ENCODE measurements at places on chromosomes 6 and 20.

GRCh38 chr6:109961611-109962041 is 16.5 kb upstream of the GPR6 start:
- DNase-seq, result no peak

DNA sequence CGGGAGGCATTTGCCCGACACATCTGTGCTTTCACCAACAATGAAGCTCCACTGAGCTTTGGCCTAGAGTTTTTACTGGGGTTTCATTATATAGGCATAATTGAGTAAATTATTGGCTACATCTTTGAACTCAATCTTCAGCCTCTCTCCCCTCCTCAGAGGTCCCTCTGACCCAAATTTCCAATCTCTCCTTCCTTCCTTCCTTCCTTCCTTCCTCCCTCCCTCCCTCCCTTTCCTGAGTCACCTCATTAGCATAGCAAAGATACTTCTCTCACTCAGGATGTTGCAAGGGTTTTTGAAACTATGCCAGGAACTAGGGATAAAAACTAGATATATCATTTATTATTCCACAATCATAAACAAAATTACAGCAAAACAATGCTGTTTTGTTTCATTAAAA is 238.2 kb upstream of the PRND start:
- peak; percentile 16 for DNase-seq

DNA sequence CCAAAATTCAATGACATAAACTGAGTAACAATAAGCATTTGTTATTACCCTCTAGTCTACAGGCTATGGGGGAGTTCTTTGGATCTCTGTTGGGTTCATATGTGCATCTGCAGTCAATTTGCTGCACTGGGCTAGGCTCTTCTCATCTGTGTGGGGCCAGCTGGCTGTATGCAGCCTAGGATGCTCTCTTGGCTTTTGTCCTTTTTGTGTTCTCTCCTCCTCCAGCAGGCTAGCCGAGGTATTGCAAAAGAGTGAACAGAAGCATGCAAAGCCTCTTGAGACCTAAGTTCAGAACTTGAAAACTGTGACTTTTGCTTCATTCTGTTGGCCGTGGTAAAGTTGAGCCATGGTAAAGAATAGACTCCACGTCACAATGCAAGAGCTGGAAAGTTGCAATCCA is 62.8 kb upstream of the FOXO3 start:
- peak; percentile 4 for DNase-seq

- DNase-seq, result no peak
Measured at GRCh38 chr6:36858407-36858981, 16.1 kb downstream of the PPIL1 start.

- no peak for DNase-seq
Measured at GRCh38 chr6:4489538-4489937, 286.7 kb upstream of the CDYL start.

DNA sequence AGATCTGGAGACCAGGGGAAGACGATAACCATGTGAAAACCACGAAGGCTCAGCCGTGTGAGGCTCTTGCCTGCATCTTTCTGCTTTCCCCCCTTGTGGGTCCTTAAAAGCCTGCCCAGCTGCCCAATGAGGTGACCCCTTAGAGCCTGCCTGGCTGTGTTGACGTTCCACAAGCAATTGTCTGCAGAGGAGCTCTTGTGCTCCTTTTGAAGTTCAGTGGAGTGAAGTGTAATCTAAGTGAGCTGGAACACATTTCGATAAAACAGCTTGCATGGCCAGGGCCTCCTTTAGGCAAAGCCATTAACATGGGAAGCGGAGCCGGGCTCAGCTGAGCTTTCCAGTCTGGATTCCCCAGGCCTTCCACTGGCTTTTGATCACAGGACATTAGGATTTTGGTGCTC is 27.3 kb upstream of the TCP11 start:
- no peak for DNase-seq

GRCh38 chr6:137967689-137968454 is 100.8 kb downstream of the TNFAIP3 start:
- peak; percentile 79 for DNase-seq

DNA sequence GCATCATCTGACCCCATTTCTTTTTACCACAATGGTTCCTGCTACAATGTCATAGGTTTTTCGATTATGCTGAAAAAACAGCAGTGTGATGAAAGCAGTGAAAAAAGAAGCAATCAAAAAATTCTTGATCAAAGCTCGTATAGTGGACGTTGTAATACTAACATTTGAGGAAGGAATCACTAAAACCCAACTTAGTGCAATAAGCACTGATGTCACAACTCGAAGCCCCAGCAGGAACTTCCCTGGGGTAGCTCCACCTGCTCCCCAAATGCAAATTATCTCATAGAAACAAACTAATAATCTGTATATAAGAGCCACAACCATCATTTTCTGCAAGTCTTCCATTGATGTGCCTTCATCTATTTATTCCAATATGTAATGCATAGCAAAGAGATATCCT is 285.6 kb upstream of the SGK1 start:
- peak; percentile 13 for DNase-seq

- no peak for DNase-seq
Measured at GRCh38 chr20:43959079-43959919, 44.6 kb downstream of the TOX2 start.

GRCh38 chr6:32210191-32210601 is 13.7 kb downstream of the NOTCH4 start:
- DNase-seq, result no peak

- no peak for DNase-seq
Measured at GRCh38 chr6:147157930-147158329, 46.3 kb upstream of the STXBP5 start.

DNA sequence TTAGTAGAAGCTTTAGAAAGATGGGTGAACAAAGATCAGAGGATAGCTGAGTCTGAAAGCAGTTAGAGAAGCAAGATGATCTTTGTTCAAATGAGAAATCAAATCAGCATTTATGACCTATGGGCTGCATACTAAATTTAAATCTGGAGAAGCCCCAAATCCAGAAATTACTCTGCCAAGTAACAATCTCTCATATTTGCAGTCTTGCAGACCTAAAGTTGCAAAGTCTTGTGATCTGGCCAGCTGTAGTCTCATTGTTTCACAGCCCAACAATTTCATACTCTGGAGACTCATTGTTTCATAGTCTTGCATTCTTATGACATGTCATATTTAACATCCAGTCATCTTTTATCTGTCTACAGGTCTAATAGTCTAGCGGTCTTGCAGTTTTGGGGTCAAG is 364.9 kb upstream of the RSPO3 start:
- DNase-seq, result no peak

GRCh38 chr6:156848533-156848932 is 71.4 kb downstream of the ARID1B start:
- DNase-seq, result no peak

- peak; percentile 57 for DNase-seq
Measured at GRCh38 chr20:53869466-53870258, 200.7 kb downstream of the BCAS1 start.

DNA sequence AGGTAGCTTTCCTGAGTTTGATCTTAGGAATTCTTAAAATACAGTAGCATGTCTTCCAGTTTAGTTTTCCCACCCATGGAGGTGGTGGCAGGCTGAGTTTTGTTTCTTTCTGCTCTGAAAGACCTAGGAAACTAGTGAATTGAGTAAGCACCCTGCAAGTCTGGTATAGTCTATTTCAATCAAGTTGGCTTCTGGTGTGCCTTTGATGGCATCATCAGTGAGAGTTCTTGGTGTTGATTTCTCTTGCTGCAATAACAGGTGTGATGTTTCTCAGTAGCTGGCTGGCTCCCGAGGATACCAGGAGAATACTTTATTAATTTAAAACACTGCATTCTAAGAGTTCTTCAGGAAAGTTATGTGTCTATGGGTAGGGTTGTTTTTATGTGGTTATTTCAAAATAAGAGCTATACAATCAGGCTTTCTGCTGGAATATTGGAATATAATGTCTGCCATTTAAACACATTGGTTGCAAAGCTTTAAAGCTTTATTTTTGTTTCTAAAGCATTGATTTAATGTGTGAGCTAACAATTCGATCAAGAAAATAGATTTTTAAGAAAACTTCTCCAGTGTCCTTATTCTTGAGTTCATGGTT is 19.0 kb downstream of the VAPB start:
- DNase-seq, result peak; percentile 20

- no peak for DNase-seq
Measured at GRCh38 chr6:25934735-25935313, 4.3 kb upstream of the SLC17A2 start.

DNA sequence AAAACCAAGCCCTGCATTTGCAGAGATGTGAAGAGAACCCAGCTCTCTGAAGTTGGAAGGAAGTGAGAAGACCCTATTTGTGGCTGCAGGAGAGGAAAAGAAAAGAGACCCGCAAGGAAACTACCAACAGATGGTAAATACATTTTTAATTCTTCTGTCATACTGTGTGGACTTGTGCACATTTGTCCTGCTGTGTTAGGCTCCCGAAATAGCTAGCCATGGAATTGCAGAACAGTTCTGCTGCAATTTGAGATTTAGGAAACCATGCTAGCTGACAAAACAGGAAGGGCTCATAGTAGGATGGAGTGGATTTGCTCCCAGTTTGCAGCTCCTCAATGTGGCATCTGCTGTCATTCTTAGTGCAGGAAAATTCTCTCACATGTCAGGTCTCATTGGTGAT is 12.1 kb upstream of the ATXN1 start:
- DNase-seq, result no peak

DNA sequence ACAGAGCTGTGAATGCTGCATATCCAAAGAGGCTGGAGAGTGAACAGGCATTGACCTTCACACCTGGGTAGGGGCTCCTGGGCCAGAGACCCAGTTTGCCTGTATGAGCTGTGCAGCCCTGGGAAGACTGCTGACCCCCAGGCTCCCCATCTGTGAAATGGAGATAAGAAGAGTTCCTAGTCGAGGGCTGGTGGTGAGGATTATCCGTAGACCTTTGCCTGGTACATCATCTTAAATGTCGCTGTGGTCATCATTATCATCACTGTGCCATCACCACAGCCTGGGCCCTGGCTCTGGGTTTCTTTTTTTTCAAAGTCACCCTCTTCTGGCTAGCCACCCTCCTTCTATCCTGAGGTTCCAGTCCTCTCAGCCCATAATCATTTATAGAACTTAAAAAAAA is 12.0 kb downstream of the AGPAT4 start:
- no peak for DNase-seq

Measured in suppressor macrophage treated with lipopolysaccharide for 4 hours (primary cell).